Putamen (tissue), 1 donor: ENCODE measurements at places on chromosomes 1 and 21.
A peak's percentile ranks its signal among the peaks of the same experiment; 100 is the strongest.

- DNase-seq, result no peak
These were observed 12.4 kb downstream of the PSEN2 start for GRCh38 chr1:226882631-226883409.

- DNase-seq, result peak; percentile 16
These were observed 958 bp downstream of the LYPLAL1 start for GRCh38 chr1:219174460-219175211.

- DNase-seq, result peak; percentile 23
These were observed 648 bp downstream of the ATP5PF start for GRCh38 chr21:25733859-25734653.

GRCh38 chr1:82503822-82504221 is 703.1 kb downstream of the ADGRL2 start:
- no peak for DNase-seq

DNA sequence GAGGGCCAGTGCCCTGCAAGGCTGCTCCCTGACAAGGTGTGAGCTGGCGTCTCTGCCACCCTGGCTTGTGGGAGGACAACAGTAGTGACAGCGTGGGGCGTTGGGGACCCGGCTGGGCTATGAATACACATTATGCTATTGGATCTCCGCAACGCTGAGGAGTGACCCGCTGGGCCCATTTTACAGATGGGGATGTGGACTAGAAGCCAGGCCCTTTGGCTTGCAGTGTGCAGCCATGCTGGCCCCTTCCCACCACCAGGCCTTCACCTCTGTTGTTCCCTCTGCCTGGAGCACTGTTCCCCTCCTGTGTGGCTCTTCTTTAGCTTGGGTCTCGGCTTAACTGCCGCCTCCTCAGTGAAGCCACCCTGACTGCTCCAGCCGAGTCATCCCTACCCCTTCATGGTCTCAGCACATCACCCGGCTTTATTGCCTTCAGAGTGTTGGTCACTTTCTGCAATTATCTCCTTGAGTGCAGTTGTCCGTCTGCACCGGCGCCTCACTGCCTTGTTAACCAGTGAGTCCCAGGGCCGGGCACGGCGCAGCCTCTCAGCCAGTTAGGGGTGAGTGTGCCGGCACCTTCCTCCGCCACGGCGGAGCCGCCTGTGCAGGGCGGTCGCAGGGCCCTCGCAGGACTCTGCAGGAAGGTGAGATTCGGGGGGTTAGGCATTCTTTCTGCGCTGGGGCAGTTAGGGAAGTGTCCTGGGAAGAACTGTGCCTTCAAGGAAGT is 84.4 kb upstream of the ACTL8 start:
- DNase-seq, result no peak

- DNase-seq, result no peak
These were observed 198.4 kb upstream of the PTGFR start for GRCh38 chr1:78292361-78292760.

GRCh38 chr1:244313346-244313745 is 138.4 kb downstream of the ADSS2 start:
- no peak for DNase-seq

- DNase-seq, result no peak
These were observed 14.7 kb downstream of the CAPZA1 start for GRCh38 chr1:112634367-112634766.

DNA sequence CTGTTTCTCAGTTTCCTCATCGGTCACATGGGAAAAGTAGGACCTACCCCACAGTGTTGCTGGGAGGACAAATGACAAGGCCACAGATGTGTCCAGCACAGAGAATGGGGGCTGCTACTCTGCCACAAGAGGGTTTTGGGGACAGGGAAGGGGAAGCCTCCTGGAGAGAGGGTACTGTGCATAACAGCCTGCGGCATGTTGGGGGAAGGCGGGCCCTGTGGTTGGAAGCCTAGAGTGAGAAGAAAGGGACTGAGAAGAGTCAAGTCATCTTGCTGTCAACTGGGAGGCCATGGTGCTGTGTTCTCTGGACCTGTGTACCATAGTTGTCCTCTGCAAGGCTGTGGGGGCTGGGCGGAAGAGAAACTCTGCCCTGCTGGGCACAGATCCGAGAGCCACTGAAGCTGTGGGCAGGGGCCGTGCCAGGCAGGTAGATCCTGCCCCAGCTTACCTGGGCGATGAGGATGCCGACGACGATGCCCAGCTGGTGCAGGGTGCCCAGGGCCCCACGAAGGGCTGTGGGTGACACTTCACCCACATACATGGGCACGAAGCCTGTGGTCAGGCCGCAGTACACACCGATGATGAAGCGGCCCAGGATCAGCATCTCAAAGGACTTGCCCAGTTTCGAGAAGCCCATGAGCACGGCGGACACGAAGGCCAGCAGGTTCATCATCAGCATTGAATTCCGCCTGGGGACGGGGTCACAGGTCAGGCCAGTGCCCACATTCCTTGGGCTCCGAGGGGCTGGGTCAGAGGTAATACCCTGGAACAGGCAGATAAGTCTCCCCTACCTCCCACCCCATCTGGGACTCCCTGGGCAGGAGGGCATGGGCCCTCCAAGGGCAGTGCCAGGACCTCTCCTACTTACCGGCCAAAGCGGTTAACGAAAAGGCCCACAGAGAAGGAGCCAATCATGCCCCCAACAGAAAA is 28.2 kb downstream of the SLC2A1 start:
- no peak for DNase-seq

DNA sequence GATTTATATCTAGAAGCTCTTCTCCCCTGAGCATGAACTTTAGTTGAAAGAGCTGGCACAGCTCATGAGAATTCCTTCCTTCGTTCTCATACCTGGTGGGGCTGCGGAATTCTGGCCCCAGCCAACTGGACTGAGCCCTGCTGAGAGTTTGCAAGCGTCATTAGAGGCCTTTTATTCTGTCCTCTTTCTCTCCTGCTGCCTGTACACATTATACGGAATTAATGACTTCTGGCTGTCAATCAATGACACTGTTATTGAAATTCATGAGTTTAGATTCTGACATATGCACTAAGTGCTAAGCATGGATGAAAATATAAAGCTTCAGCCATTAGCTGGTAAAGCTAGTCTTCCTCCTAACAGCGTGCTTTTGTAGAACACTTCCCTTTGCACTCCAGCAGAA is 27.5 kb downstream of the KAZN start:
- DNase-seq, result no peak

DNA sequence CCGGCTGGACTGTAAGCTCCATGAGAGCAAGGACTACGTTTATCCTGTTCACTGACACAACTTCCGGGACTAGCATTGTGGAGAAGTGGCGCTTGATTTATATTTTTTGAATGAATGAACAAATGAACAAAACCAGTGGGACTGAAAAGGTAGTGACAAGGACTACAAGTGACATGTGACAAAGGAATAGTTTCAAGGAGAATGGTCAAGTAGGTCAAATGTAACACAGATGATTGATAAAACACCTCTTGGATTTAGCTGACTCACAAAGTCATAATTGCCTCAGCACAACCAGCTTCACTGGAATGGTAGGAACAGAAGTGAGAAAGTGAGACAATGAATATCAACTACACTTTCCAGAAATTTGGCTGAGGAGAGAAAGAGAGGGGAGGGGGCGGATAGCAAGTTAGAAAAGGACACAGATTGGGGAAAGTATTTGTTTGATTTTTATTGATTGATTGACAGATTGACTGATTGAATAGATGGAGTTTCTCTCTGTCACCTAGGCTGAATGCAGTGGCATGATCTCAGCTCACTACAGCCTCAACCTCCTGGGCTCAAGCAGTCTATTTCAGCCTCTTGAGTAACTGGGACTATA is 14.2 kb downstream of the MTF1 start:
- no peak for DNase-seq

- DNase-seq, result peak; percentile 15
These were observed 3.8 kb downstream of the ATP8B2 start for GRCh38 chr1:154329152-154329521.

DNA sequence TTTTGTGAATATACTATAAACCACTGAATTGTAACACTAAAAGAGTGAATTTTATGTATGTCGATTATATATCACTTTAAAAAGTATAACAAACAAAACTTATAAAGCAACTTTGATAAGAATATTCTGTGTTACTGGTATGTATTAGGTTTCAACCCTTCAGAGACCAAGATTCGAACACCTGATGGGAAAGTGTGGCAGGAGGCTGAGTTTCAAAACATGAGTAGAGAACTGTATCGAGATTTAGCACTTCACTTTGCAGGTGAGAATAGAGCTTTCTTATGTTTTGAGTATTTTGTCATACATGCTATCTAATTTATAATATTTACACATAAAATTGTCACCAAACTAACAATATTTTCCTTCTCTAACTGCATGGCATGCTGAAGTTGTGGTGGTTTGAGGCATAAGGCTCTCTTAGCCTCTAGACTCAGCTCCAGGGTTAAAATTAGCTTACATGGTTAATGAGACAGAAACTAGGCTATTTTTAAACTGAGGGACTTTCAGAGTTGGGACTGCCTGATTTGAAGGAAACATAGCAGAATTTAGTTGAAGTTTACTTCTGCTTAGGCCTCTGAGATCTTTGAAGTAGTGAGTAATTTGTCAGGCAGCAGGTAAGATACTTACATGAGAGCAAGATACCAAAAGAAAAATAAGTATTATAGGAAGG is 48.6 kb downstream of the CEP350 start:
- DNase-seq, result no peak

DNA sequence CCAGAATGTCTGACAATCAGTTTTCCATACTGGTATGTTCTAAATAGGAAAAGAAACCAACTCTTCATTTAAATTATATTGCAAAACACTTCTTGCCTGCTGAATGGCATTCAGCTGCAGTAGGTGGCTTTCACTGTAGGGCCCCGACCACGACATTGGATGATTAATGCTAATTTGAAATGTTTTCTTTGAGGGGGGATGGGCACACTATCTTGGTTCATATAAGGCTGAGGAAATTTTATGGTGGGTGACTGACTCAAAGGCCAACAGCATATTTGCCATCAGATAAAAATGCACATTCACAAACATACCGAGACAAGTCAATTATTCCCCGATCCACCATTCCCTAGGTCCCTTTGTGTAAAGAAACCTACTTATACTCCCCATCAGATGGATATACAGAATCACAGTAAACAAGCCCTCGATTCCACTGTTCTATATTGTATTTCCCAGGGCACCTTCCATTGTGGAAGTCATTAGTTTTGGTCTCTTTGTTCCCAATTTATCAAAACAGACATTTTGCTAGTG is 464.2 kb upstream of the DAB1 start:
- no peak for DNase-seq

DNA sequence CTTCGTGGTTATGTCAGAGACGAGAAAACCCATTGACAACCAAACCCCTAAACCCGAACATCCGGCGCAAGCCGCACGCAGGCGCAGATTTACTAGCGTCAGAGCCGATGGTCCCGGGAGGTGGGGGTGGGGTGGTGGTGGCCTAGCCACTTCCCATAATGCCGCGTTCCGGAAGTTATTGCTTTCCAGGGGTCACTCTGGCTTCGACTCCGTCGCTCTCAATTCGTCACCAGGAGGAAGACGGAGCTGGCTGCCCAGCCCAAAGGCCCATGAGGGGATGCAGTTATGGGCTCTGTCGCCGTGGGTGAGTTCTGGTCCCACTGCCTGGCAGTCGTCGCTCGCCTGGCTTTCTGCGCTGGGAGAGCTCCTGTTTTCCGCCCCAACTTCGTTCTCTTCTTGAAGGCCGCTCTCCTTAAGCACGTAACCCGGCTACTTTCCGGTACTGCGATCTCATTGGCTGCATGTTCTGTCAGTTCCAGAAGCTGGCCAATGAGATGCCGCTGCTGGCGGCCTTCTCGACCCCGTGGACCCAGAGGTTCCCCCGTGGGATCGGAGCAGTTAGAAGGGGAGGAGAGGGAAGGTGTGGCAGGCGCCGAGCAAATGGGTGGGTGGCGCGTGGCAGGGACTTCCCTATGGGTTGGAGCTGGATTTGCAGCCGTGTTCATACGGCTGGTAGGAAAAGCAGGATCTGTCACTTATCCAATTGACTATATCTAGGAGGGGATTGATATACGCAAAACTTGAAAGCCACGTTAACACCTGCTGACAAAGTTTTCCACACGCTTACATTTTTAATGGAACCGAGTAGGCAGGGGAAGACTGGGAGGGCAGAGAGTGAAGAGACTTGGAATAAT is at the start of gene USP16:
Gene USP16 (plus strand): TSS at position 195 of the 854 bp plus-strand sequence. CDS start 3,246 bp downstream, outside the sequence.
- peak; percentile 97 for DNase-seq

DNA sequence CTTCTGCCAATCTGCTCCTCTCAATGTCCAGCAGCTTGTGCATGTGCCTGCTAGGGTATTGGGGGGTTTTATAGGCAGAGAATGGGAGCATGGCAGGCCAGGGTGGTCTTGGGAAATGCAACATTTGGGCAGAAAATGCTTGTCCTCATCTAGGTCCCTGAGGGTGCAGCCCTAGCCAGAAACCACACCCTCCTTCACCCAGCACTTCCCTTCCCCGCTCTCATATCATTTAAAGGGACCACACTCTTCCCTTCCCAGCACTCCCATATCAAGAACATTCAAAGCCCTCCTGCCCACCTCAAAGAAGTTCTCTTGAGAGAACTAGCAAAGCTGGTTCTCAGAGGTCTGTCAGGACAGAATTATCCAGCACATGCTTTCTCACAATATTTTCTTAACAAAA is 62.1 kb downstream of the HSD3B1 start:
- DNase-seq, result no peak

GRCh38 chr1:66291531-66291864 is 242.5 kb upstream of the SGIP1 start:
- no peak for DNase-seq

GRCh38 chr1:40755067-40755466 is 28.5 kb upstream of the KCNQ4 start:
- DNase-seq, result no peak
